Hepatic stellate cell (primary cell): ENCODE measurements at places on chromosomes 12 and 14.

GRCh38 chr12:49792976-49793580 lies 35.1 kb downstream of the NCKAP5L start:
- no peak for DNase-seq

DNA sequence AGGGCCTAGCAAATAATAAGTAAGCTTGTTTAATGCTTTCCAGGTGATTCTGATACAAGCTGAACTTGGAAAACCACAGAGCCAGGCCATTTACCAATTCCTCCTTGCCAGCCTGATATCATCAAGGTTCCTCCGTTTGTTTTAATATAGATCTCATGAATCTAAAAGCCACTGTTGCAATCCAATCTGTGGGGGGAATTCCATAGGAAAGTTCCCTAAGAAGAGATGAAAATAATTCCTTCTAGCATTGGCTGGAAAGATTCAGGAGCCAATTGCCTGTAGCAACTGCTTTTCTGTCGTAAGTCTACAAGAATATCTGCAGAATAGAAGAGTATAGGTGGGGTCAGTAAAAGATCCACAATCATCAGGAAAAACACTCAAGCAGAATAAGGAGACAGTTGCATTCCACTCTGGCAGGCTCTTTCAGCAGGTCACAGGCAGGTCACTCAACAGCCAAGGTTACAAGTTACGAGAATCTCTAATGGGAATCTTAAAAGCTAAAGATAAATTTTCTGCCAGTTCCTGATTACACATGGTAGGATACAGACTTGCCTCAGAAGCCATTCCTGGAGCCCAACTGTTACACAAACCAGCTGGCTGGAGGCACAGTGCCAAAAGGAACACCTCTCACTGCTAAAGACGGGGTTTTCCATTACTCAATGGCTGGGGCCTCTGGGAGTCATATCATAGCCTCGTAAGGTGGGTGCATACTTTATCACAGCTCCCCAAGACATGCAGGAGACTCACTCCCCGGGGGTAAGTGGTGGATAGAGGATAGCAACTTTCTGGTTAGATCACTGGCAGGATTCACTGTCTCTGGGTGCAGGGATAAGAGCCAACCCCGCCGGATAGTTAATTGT lies 43.6 kb downstream of the FGD6 start:
- DNase-seq: peak; percentile 35

DNA sequence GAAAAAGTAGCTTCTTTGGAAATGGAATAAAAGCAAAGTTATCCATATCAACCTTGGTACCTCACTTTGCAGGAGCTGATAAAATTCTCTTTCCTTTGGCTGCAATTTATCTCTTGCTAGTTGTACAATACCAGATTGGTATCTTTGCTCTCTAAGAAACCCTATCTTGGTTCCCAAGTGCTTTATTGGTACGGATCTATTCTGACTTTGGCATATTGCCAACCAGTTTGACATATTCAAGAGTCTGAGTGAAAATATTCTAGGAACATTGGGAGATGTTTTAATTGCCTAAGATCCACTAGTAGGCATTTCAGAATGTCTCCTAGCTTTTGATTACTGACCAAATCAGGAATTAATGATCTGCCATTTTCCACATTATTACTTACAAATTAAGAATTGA lies 167.2 kb upstream of the ATP2B1 start:
- DNase-seq: no peak

DNA sequence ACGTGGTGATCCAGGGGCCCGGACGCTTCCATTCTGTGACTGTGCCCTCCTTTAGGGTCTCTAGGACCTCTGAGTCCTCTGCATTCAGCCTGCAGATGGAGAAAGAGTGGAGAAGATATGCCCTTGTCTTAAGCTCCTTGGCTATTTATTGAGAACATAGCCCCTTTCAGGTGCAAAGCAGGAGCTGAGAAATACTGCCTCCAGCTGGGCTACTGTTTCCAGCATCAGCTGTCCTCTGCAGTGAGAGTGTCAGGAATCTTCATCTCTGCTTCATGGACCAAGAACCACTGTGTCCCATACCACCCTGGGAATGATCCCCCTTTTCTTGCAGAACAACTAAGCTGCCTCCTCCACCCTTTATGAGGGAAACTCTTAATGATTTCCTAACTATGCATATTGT lies 47.8 kb upstream of the CEP83 start:
- no peak for DNase-seq

- no peak for DNase-seq
These were observed 8.9 kb downstream of the ISCA2 start for GRCh38 chr14:74502236-74503019.

DNA sequence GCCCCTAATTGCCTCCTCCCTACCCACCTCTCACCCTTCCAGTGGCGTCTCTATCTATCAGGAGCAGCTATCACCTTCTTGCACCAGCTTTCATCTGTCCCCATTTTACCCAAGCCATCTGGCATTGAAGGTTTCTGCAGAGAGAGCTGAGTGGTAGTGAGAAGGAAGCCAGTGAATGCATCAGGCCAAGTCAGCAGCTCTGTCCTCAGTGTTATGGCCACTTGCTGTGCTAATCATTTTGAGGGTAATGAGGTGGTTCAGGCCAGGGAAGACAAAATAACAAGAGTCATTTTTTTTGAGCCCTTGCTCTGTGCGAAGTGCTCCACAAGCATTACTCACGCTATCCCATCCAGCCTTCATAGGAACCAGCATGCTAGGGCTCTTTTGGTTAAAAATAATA lies 164.7 kb downstream of the SUDS3 start:
- DNase-seq: no peak

DNA sequence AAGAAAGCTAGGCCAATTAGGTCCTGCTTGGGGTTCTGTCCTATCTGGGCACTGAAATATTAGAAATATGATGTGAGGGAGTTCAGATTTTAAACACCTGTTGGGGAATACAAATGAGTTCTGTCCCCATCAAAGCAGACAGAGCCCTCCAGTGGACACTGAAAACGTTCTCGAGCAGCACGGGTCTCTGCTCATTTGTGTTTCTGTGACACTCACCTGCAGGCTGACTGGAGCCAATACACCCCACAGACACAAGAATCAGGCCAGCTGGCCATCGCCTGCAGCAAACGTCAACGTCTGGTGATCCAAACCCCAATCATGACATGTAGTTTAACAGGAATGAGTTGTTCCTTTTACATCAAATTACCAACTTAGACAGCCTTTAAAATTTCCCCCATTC lies 493.4 kb upstream of the TMEM132C start:
- no peak for DNase-seq

GRCh38 chr14:72619111-72619571 lies 274.8 kb downstream of the DPF3 start:
- DNase-seq: no peak

DNA sequence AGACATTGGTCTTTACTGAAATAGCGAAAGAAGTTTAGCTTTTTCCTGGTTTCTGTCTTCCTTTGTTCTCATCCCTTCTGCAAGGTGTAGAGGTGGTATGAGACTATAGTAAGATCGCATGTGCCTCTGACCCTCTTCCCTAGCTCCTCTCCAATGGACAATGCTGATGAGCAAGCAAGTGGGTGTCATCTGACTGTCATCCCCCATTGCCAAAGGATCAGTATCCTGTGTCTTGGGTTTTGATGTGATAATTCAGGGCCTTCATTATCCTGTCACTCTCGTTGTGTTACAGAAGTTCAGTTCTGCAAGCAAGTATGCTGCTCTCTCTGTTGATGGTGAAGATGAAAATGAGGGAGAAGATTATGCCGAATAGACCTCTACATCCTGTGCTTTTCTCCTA lies 10.0 kb upstream of the TNS2 start:
- no peak for DNase-seq

- no peak for DNase-seq
These were observed 46.6 kb downstream of the RDH12 start for GRCh38 chr14:67748312-67748711.

GRCh38 chr14:102055181-102055901 lies 31.5 kb downstream of the HSP90AA1 start:
- peak; percentile 48 for DNase-seq

DNA sequence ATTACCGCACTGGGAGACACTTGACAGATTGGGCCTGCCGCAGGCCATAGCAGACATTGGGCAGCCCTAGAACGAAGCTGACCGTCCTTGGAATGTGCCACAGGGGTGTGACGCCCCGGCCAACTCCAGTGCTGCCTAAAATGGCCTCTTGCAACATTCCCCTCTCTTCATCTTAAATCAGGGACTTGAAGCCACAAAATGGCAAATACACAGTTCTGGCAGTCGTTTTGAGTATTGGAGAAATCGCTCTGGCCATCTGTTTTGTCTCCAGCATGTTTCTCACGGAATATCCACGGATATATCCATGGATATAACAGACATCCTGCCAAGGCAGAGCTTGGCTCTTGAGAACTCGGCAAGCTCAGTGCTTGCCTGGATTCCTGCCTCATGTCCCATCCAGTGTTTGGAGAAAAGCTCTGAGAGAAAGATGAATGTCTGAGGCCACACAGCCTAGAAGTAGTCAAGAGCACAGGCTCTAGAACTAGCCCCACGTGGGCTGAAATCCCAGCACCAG lies 158.4 kb downstream of the CHST11 start:
- DNase-seq: peak; percentile 65

GRCh38 chr14:95037273-95037672 lies 120.1 kb downstream of the DICER1 start:
- DNase-seq: no peak

GRCh38 chr12:111685322-111685810 lies 390 bp downstream of the BRAP start:
- DNase-seq: no peak

- DNase-seq: no peak
These were observed 32.1 kb downstream of the RPH3A start for GRCh38 chr12:112823582-112824149.

DNA sequence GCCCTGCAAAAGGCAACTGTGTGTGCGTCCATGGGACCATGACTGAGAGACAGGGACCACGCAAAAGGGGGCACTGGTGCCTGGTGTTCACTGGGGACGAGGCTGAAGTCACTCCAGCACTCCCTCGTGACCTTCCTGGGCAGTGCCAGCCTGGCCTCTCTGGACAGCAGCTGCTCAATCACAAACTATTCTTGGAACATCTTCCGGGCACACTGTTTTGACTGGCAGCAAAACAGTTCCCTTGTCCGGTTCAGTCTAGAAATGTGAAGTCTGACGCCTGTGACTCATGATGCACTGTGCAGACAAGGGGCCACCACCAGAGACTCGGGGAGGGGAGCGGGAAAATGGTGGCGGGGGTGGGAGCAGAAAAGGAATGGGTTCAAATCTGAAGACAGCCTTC lies 20.8 kb downstream of the SNRNP35 start:
- DNase-seq: peak; percentile 86

DNA sequence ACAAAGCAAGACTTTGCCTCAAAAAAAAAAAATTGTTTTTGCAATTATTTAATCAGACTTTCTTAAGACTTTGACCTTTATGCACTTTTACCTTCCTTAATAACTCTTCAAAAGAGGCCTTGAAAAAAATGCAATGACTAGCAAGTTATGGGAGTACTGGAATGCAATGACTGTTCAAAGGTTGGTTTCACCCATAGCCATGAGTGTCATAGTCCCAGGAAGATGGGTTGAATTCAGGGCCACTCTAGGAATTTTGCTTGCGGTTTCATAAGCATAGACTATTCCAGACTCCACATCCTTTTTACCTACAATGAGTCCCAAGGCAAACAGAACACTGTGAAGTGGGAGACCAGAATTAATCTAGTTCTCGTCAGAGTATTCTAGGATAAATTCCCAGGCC lies 29.4 kb upstream of the DENND5B start:
- DNase-seq: peak; percentile 41

GRCh38 chr12:132036063-132036683 lies 86.4 kb downstream of the EP400 start:
- no peak for DNase-seq

DNA sequence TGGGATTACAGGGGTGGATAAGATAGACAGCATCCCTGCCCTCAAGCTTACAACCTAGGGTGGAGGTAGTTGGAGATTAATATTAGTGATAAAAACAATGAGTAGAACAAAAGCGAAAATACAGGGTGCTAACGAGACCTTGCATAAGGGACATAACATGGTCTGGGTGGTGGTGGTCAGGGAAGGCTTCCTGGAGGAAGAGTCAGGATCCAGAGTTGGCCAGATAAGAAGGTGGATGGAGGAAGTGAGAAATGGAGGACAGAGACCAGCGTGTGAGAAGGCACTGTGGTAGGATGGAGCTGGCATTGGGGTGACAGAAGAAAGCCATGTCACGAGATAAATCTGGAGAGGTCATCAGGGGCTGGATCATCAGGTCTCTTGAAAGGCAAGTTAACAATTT lies 19.2 kb downstream of the NOS1 start:
- no peak for DNase-seq

- no peak for DNase-seq
These were observed 57.5 kb downstream of the SOS2 start for GRCh38 chr14:50173891-50174290.

DNA sequence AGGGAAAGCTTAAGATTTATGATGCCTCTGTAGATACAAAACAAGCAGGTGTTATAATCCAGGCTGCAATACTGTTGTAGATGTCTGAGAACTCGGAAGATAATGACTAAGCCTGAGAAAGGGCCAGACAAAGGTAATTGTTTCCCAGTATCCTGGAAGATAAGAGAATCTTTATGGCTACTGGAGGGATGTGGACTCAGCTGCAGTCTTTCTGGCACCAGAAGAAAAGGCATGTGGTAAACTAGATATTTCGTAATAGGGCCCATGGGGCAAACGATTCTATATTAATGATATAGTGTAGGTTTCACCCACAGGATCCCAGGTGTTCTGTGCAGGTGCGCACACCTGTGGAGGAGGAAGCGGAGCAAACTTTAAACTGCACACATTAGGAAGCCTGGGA lies 9.2 kb upstream of the APOLD1 start:
- no peak for DNase-seq

- DNase-seq: no peak
These were observed 26.4 kb downstream of the EID3 start for GRCh38 chr12:104329707-104330532.

GRCh38 chr14:98950353-98950895 lies 321.6 kb downstream of the BCL11B start:
- no peak for DNase-seq

DNA sequence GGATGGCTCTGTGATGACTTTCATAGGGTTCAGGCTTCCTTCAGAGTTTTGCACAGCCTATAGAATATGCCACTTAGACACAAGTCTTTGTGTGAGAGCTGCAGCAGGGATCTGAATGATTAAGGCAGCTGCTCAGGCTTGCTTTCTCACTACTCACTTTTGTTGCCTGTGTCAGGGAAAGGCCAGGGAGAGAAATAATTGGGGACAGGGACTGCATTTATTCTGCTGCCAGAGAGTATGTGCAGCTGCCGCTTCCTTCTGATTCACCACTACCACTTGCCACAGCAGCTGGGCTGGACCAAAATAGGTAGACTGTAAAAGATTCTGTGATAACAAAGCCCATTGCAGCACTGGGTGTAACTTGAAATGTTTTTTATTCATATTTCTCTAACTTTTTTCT lies 49.7 kb downstream of the TRMT5 start:
- no peak for DNase-seq

- no peak for DNase-seq
These were observed 89.7 kb upstream of the CPM start for GRCh38 chr12:69022674-69023073.

- no peak for DNase-seq
These were observed 92.8 kb upstream of the TMCC3 start for GRCh38 chr12:94743174-94743573.

DNA sequence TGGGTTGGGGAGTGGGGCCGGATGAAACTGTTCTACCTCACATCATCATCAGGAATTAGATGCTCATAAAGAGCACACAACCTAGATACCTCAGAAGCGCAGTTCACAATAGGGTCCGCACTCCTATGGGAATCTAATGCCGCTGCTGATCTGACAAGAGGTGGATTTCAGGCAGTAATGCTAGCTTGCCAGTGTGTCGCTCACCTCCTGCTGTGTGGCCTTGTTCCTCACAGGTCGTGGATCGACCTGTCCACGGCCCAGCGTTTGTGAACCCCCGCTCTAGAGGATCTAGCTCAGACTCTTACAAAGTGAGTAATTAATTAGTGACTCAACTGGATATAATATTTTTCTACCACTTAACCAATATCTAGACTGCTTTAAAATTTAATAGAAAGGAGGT lies 5.8 kb downstream of the PPP1R12A start:
- no peak for DNase-seq
